ENCODE measurements at places on chromosomes 12 and 14. TPM values are rescaled to one million over a fixed set of nuclear protein-coding genes. Genes with fewer than 3 reads are reported as not detected.

Gene TGM1
- 5.1 TPM for total RNA-seq

Gene GDF3
- total RNA-seq, result not detected

Gene CCND2
- total RNA-seq, result 615 TPM

Gene CCDC197
- not detected for total RNA-seq

Gene GPD1
- 0.62 TPM for total RNA-seq

Gene IGF1
- 1.1 TPM for total RNA-seq

All from activated CD4-positive, alpha-beta T cell treated with anti-CD3 and anti-CD28 coated beads, Interleukin-2, amount 10 ng/mL, durations not matched to agents 24 days and 14 days (primary cell).